Motor neuron (in vitro differentiated cells): ENCODE measurements at places on chromosomes 3 and 15. TPM values are rescaled to one million over a fixed set of nuclear protein-coding genes. Genes with fewer than 3 reads are reported as not detected.

Gene CYP8B1
- 0.73 and 0.81 TPM in 2 replicates for total RNA-seq

Gene TLR9
- 0.62 TPM in 1 of 2 replicates, not detected in the other for total RNA-seq

Gene ST6GAL1
- 11.5 and 14.3 TPM in 2 replicates for total RNA-seq

Gene EPHA6
- 6.6 and 7.7 TPM in 2 replicates for total RNA-seq

Gene KLHL40
- 0.15 TPM in 1 of 2 replicates, not detected in the other for total RNA-seq

Gene TMEM207
- total RNA-seq: 0.43 and 0.49 TPM in 2 replicates

Gene CAMKV
- total RNA-seq: 0.16 and 0.20 TPM in 2 replicates

Gene GALNT15
- total RNA-seq: 0.49 and 1.2 TPM in 2 replicates

Gene TM4SF18
- total RNA-seq: 0.28 TPM in 1 of 2 replicates, not detected in the other
